ENCODE measurements at places on chromosomes 2 and 18.
A peak's percentile ranks its signal among the peaks of the same experiment; 100 is the strongest.

DNA sequence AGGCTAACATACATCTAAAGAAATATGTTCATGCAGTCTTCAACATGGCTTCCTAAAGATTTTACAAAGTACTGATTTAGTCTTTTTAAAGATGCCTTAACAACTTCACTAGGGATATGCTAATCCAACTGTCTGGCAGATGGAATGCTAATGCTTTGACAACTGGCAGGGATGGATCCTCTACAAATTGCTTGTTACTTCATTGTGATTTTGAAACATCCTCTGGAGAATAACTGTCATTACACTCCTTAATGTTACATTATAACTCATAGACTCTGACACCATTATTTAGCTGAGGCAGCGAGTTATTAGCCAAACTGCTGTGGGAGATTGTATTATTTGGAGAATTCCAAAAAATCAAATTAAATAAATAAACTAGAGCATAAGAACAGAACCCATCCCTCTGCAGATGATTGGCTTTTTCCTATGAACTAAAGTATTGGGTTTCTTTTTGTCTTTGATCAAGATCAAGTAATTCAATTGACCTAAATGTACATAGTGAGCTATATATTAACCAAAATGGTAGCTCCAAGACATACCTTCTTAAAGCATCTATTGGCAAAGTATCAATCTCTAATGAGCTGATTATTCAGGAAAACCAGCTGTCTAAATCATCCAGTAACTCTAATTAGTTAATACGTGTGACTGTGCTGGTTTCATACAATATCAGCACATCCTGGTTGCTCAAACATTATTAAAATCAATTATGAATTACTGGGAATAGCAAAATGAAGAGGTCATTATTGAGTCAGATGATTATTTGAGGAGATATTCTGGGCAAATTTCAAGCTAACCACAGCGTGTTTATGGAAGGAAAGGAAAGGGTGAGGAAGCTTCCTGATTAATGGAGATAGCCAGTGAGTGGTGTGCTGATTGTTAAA, 321.3 kb upstream of the TFPI start:
- DNase-seq: no peak

DNA sequence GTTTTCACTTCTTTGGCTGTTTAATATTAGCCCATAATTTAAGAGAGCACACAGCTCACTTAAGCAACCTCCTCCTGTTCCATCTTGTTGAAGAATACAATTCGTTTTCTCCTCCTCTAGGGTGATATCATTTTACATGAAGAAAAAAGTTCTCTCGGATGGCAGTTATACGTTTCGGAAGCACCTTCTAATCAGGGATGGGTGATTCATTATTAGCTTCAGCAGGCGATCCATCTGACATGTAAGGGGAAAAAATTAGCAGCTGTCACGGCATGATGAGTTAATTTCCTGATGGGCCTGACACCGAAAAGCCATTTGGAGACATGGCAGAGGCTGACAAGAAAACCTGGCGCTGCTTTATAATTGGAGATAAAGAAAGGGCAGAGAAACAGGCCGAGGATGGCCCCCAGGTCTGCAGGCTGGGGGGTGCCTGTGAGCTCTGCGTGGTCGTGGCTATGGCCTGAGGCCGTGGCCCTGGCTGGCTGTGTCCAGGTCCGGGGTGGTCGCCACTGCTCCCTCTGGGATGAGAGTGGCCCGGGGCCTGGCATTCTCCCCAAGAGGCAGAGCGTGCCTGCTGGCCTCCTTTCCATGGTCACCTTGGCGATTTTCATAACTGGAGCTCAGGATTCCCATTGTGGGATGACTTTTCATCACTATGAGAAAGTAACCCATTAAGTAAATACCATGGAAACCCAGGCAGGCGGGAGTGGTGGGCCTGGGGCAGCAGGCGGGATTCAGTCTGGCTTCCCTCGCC, 140.1 kb downstream of the PTGR3 start:
- no peak for DNase-seq

GRCh38 chr2:28219758-28220368, 172.8 kb upstream of the FOSL2 start:
- no peak for DNase-seq

GRCh38 chr2:218727502-218728165, 17.0 kb downstream of the TTLL4 start:
- DNase-seq: no peak

DNA sequence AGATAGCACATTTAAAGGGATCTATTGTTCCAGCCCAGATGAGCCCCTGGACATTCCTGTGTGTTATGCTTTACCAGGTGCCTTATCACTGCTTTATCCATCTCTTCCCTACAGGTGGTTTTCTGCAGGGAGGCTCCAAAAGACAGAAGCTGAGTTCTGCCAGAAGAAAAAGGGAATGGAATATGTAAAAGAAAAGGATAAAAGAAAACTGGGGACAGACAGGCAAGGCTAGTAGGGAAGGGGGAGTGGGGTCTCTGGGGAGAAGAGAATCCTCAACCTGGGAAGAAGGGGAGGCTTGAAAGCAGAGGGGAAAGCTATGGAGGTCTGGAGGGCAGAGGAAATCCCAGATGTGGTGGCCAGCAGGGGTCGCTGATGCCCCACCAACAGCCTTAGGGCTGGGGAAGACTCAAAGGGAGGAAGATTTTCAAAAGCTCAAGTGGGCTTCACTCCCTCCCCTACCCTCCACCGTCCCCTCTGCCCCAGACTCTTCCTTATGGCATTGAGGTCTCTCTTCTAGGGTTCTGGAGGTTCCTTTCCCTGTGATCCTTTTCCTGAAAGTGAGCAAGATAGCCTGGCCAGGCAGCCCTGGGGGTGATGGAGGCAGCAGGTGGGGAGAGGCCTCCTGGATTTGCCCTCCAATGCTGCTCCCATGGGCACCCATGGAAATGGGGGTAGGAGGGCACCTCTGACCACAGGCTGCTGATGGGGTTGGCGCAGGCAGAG, 178.1 kb upstream of the PKDCC start:
- DNase-seq: peak; percentile 56

GRCh38 chr2:62539606-62540407, 33.8 kb upstream of the TMEM17 start:
- DNase-seq: no peak

GRCh38 chr18:35348001-35348400, 3.8 kb upstream of the ZNF24 start:
- no peak for DNase-seq

DNA sequence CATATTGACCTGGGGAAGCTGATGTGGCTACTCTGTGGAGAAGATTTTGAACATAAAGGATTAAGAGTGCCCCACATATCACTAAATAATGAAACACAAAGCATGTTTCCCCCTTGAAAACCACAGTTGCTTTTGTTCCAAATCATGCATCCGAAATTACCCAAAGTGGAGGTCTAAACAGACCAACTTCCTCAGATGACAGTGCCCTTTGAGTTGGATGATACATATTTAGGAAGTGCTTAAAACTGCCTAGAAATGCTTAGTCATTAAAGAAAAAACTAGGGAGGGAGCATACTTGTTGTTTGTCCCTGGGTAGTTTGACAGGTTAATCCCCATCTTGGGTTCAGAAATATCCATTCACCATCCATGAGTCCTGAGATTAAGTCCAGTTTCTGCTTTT, 1070.3 kb downstream of the SUCLG1 start:
- DNase-seq: no peak

- no peak for DNase-seq
Observed at GRCh38 chr2:143356736-143357446, 227.7 kb downstream of the ARHGAP15 start.

DNA sequence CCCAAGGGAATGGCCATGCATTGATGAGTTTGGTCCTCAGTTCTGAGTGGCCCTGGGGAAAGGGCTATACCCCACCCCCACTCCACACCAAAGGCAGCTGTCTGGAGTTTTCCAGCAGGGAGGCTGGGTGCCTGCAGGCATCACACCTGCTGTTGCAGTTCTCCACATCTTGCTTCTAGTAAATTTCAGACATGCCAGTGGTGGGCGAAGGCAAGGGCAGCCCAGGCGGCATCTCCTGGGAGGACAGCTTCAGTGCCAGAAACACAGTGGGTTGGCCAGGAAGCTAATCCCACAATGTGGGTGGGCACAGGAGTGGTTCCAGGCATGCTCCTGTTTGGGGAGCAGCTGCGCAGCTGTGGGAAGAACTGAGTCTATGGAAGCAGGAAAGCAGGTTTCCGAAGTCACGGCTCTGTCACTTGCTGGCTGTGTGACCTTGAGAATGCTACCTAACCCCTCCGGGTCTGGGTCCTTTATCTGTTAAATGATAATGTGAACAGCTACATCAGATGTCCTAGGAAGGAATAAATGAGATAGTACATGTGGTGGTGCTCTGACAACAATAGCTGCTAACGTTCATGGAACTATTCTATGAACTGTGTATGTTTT, 84.6 kb upstream of the SPTBN1 start:
- DNase-seq: no peak
